Mucosa of gallbladder (tissue), 1 donor: ENCODE measurements at places on chromosomes 7 and 10. TPM values are rescaled to one million over a fixed set of nuclear protein-coding genes. Genes with fewer than 3 reads are reported as not detected.

ANKRD30A gene
- not detected for total RNA-seq

RBM20 gene
- total RNA-seq: 1.4 TPM

RTKN2 gene
- total RNA-seq: 0.26 TPM

PRSS37 gene
- not detected for total RNA-seq

MLXIPL gene
- 117 TPM for total RNA-seq

GRCh38 chr7:72493850-72494661 is 81.9 kb upstream of the CALN1 start:
- peak; percentile 87 for DNase-seq

DNA sequence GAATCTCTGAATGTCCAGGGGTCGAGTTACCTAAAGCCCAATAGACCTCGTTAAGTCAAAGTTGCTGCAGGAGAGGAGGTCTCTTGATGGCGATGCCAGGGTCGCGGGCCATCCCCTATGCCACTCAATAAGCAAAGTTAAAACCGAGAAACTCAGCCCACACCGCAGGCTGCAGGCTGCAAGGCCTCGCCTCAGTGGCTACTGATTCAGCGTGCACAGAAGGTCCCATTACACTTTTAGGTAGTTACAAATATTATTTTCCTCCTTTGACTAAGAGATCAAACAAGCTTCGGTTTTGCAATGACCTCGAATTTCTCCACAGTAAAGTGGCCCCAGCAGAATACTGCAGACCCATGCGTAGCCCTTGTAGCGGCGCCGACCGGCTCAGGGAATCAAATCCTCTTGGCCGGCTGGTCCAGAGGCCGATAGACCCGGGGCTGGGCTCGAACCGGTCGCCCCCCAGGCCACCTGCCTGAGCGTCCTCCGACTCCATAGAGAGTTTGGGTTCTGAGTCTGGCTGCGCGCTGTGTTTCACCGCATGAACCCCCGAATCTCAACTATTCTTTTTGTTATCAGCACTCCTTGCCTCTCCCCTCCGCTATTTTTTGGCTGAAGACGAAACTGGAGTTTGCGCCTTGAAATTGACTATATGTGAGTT is 2.3 kb downstream of the C1QL3 start:
- DNase-seq: no peak

- DNase-seq: no peak
Observed at GRCh38 chr10:70283445-70284399, at the start of gene NPFFR1. TSS of gene NPFFR1 (minus strand) at chr10:70284004. CDS start at chr10:70283676, 328 bp downstream.

DNA sequence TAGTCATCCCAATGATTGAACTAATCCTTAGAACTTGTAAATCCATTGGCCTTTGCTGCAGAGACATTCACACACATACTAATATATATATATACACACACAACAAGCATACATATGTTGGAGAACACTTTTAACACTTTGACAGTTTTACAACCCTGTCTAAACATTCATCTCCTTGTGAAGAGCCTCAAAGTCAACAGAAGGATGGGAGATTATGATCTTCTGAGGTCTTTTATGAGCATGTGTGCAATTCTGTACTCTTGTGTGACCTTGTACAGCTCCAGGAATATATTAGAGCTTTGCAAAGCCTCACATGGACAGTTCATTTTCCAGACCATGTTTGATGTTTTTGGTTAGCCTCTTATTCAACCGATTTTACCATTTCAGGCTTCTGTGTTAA is 589.0 kb downstream of the NXPH1 start:
- no peak for DNase-seq

GRCh38 chr10:131896403-131896802 is 4.4 kb upstream of the PPP2R2D start:
- DNase-seq: no peak

DNA sequence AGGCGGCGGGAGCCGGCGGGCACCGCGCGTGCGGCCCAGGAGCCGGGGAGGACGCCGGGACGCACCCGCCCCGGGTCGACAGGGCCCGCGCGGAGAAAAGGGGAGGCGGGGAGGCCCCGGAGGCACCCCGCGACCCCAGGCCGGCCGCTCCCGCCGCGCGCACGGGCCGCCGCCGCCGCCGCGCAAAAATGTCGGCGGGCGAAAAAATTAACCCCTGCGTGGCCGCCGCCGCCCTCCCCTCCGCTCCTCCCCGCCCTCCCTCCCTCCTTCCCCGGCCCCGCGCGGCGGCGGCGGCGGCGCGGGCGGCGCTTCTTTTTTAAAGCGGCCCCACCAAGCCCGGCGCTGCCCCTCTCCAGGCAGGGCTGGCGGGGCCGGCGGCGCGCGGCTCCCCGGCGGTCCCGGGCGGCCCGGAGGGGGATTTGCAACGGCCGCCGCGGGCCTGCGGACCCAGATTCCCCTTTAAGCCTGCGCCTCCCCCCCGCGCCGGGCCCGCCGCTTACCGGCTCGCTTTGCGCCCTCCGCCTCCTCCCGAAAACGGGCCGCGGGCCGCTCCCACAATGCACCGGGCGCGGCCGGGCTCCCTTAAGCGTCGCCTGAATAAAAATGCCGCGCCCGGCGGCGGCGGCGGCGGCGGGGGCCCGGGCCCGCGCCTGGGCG is 465 bp downstream of the SEPHS1 start:
- peak; percentile 79 for DNase-seq

DNA sequence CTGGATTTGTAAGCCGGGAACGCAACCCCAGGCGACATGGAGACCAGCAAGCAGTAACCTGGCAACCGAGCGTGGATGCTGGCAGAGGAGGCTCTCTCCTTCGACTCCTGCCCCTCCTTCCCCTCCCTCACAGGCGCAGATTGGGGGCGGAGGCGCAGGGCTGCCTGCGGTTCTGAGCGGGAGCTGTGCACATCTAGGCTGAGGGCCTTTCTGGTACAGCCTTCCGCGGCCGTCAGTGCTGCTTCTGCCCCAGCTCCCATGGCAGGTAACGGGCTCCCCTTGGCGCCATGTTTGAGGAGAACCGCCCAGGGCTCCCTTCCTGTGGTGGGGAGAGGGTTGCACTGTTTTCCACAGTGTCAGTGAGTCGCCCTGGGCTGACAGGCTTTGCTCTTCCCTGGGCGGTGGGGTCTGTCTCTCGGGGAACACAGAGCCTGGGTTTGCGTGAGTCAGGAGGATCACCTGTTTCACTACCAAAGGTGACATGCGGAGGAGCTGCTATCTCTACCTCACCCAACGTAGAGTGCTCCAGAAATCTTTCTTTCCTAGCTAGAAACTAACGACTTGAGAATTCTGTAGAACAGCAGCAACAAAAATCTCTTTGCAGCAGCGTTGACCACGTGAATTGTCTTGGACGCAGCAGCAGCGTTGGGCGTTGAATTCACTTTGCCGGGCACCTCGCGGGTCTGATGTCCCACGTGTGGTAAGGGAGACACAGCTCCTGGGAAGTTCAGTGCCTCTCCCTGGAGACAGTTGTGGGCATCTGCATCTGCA is 154.8 kb upstream of the COBL start:
- DNase-seq: no peak

DNA sequence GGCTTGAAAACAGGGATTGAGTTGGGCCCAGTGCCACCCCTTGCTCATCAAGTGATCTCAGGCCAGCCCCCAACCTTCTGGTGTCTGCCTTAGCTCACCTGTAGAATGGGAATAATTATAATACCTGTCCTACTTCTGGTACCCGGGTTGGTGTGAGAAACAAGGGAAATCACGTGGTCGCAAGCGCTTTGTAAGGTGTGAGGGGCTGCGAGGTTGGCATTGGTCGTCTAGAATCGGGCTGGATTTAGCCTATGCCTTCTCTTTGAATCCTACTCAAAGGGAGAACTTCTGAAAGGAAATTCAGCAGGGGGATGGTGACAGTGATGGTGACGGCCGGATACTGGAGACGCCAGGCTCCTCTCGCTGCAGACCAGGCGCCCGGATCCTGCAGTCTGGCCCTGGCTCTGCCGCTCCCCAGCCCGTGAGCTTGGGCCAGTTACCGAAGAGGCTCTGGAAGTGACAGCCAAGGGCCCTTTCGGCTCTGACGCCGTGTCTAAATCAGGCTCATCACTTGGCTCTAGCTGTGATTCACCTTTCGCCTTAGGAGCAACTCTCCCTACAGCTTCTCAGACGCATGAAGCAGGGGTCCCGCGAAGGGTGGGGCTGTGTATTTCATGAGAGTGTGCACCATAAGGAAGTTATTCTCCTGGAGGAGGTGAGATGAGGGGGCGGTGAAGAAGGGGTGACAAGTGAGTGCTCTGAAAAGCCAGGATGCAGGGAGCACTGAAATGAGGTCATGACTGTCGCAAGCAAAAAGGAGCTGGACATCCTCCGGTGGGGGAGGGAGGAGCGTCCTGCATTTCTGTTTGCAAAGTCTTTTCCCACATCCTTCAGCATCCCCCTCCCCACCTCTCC is 4.0 kb upstream of the CREB5 start:
- DNase-seq: no peak

- no peak for DNase-seq
Observed at GRCh38 chr7:106054156-106054910, 57.8 kb downstream of the SYPL1 start.

- DNase-seq: no peak
Observed at GRCh38 chr10:4069491-4069890, 284.5 kb upstream of the KLF6 start.

DNA sequence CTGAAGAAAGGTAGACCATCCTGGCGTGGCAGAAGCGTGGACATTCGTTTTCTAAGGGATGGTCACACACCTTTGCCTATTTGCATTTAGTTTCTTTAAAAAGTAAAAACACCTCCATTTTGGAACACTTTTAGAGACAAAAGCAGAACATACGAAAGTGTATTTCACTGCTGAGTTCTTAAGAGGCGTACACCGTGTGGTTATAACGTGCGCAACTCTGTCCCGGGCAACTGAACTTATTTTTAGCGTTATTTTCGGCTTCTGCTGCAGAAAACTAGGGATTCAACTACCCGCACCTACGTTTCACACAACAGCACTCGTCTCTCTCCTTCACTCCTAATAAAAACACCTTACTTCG is 557 bp upstream of the LSM8 start:
- no peak for DNase-seq

DNA sequence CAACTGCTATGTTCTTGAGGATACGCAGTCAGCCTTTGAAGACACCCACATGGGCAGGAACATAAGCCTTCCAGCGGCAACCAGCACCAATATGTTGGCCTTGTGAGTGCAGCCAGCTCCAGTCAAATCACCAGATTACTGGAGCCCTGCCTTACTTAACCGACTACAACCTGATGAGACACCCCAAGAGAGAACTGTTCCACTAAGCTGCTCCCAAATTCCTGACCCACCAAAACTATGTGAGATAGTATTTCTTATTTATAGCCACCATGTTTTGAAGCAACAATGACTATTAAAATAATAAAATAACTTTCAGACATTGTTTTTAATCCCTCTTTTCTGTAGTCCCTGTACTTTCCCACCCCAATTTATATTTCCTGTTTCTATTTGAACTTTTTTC is 179.6 kb downstream of the ADK start:
- DNase-seq: no peak

DNA sequence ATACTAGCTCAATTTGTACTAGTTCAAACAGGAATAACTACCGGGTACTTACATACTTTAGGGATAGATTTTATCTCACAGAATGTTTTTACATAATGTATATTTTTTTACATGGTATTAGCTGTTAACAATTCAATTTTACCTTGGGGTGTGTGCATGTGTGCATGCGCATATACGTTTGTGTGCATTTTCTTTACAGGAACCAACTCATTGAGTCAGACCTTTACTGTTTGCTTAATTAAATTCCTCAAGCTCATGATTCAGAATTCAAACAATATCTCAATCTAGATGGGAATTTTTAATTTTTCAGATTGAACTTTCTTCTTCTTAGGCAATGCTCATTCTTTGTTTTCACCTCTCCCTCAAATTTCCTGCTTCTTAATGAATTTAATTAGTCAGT is 24.7 kb upstream of the WASL start:
- no peak for DNase-seq

DNA sequence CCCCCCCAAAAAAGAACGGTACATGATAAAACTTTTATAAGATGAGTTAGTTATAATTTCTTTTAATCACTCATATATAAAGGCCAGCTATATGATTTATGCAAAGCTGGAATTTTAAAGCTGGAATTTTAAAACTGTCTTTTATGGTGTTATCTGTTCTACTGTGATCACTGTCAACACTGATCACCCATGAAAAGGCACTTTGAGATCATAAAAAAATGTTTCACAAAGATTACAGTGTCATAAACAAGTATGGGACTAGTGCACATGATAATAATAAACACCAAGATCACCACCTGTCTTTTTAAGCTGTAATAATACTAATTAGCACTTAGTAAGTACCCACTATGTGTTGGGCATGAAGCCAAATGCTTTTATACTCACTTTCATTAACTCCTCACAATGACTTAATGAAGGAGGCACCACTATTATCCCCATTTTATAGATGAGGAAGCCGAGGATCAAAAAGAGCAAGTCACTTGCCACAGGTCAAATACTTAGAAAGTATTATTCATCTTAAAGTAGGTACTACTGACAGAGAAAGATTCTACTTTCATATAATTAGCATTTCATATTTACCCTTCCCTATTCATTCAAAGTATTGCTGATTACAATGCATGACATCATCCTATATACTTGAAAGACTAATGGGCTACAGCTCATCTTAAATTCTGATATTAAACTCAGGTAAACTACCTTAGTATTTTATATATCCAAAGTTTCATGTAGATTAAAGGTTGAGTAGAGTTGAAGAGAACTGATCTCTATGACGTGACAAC is 8.3 kb upstream of the RHOBTB1 start:
- no peak for DNase-seq

GRCh38 chr10:22657566-22658225 is 56.7 kb downstream of the PIP4K2A start:
- DNase-seq: no peak

GRCh38 chr10:64690194-64690593 is 1169.0 kb downstream of the REEP3 start:
- no peak for DNase-seq

- DNase-seq: no peak
Observed at GRCh38 chr7:347644-348479, 57.9 kb downstream of the FOXL3 start.

- DNase-seq: no peak
Observed at GRCh38 chr10:27661514-27662286, 83.9 kb downstream of the MKX start.

DNA sequence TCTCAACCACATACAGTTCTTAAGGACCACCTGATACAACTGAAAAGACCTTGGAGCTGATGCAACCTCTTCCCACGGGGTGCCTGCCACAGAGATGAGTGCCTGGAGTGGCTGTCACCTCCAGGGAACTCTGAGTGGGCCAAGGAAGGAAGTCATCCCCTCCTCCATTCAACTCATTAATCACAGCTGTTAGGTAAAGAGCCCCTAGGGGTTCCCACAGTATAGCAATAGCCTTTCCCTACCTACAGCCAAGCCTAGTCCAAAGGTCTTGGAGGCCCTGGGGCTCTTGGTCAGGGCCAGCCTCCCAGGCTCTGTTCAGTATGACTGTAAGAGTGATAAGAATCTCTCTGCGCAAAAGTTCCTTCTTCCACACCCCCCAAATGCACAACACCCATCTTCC is 70.4 kb upstream of the NFE2L3 start:
- DNase-seq: no peak

DNA sequence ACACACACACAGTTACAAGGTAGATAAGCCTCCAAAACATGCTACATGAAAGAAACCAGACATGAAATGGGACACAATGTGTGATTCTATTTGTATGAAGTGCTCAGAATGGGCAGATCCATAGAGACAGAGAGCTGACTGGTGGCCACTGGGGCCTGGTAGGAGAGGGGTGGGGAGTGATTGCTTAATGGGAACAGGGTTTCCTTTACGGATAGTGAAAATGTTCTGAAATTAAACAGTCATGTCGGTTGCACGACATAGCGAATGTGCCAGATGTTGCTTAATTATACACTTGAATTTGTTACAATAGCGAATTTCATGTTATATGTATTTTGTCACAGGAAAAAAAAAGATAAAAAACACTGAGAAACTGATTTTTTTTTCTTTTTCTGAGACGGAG is 122.3 kb downstream of the SPDYE5 start:
- no peak for DNase-seq
